SJCRH30 (cell line): ENCODE measurements at places on chromosomes 7 and 10. TPM values are rescaled to one million over a fixed set of nuclear protein-coding genes. Genes with fewer than 3 reads are reported as not detected.

The STEAP1B gene
- total RNA-seq: 0.23 TPM in 1 of 2 replicates, not detected in the other

The CALML3 gene
- not detected in 2 replicates for total RNA-seq

The PLPP4 gene
- total RNA-seq: 0.12 TPM in 1 of 2 replicates, not detected in the other

The ADCK2 gene
- total RNA-seq: 16.1 and 17.3 TPM in 2 replicates

The GBX1 gene
- total RNA-seq: 0.48 and 0.95 TPM in 2 replicates

The SFTPA1 gene
- total RNA-seq: not detected in 2 replicates

The POLR2J2 gene
- total RNA-seq: 1.0 and 1.6 TPM in 2 replicates

The MLXIPL gene
- total RNA-seq: 0.10 TPM in 1 of 2 replicates, not detected in the other

The CHST15 gene
- total RNA-seq: 2.2 and 2.8 TPM in 2 replicates

- no peaks in the 10 kb centered on the region for H3K4me1 ChIP-seq
- H3K36me3 ChIP-seq: no peaks in the 10 kb centered on the region
- DNase-seq: peak; percentile 17
- no peaks in the 10 kb centered on the region for H3K27me3 ChIP-seq
Measured at GRCh38 chr10:93039721-93040120, 20.9 kb upstream of the CYP26C1 start.

DNA sequence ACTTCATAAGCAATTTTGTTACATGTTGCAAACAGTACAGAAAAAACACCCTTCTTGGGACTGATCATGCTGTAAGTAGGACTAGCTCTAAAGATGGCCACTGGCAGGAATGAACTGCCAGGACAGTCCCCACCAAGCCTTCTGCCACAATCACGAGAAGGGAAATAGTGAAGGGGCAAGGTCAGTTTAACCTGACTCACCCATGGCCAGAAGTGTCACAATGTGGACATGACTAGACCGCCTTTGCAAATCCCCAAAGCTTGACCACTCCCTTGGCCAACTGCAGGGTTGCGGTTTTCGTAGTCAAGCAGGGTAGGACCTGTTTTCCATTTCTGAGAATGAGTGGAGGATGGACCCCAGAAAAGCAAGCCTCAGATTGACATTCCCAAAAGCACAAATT, 19.4 kb upstream of the FRAT2 start:
- H3K4me3 ChIP-seq: no peak overlapping the region
- DNase-seq: no peak
- H3K27me3 ChIP-seq: no peaks in the 10 kb centered on the region
- H3K27ac ChIP-seq: no peak overlapping the region
- peaks cover 33% of the 10 kb centered on the region for H3K36me3 ChIP-seq

GRCh38 chr10:4136121-4136520, 351.1 kb upstream of the KLF6 start:
- DNase-seq: no peak
- H3K27ac ChIP-seq: no peak overlapping the region
- H3K36me3 ChIP-seq: no peaks in the 10 kb centered on the region
- H3K4me3 ChIP-seq: no peak overlapping the region
- H3K4me1 ChIP-seq: no peaks in the 10 kb centered on the region; the same call in 1 of the 2 replicates

- no peak within 1 kb of the TSS for H3K4me3 ChIP-seq
- H3K36me3 ChIP-seq: no peaks in the 10 kb centered on the region
- H3K27ac ChIP-seq: no peak within 1 kb of the TSS
- no peaks in the 10 kb centered on the region for H3K27me3 ChIP-seq
Measured at GRCh38 chr7:90469554-90469953, at the start of gene PTTG1IP2. Gene PTTG1IP2 (plus strand): TSS chr7:90469639. CDS start chr7:90469787, 148 bp downstream.

- H3K4me3 ChIP-seq: peak overlapping the region; percentile 48
- no peaks in the 10 kb centered on the region for H3K36me3 ChIP-seq
- DNase-seq: peak; percentile 63
- H3K4me1 ChIP-seq: peaks cover 15% of the 10 kb centered on the region; the same call in 1 of the 2 replicates
- H3K27me3 ChIP-seq: no peaks in the 10 kb centered on the region
Measured at GRCh38 chr7:70582927-70583895, 548.7 kb upstream of the GALNT17 start.

- no peaks in the 10 kb centered on the region for H3K4me1 ChIP-seq
- no peak for DNase-seq
- H3K27me3 ChIP-seq: no peaks in the 10 kb centered on the region
- H3K4me3 ChIP-seq: no peak overlapping the region
Measured at GRCh38 chr10:61096056-61096455, 152.1 kb upstream of the RHOBTB1 start.

DNA sequence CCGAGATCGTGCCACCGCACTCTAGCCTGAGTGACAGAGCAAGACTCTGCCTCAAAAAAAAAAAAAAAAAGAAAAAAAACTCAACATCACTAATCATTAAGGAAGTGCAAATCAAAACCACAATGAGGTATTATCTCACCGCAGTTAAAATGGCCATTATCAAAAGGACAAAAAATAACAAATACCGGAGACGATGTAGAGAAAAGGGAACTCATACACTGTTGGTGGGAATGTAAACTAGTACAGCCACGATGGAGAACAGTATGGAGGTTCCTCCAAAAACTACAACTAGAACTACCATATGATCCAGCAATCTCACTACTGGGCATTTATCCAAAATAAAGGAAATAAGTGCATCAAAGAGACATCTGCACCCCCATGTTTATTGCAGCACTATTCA, 24.3 kb downstream of the GRK5 start:
- H3K27me3 ChIP-seq: no peaks in the 10 kb centered on the region
- H3K4me3 ChIP-seq: no peak overlapping the region
- no peak overlapping the region for H3K27ac ChIP-seq
- peaks cover 14% of the 10 kb centered on the region; the same call in 1 of the 2 replicates for H3K4me1 ChIP-seq
- H3K36me3 ChIP-seq: no peaks in the 10 kb centered on the region

GRCh38 chr10:61836888-61837754, 64.4 kb upstream of the ARID5B start:
- DNase-seq: no peak
- H3K4me3 ChIP-seq: peak overlapping the region; percentile 21

- H3K27ac ChIP-seq: no peak overlapping the region
- no peaks in the 10 kb centered on the region for H3K4me1 ChIP-seq
- H3K36me3 ChIP-seq: no peaks in the 10 kb centered on the region
Measured at GRCh38 chr7:96973986-96974385, 31.4 kb upstream of the DLX6 start.

GRCh38 chr7:87287738-87288341, 57.6 kb upstream of the CROT start:
- no peak overlapping the region for H3K4me3 ChIP-seq
- H3K27ac ChIP-seq: no peak overlapping the region
- H3K36me3 ChIP-seq: no peaks in the 10 kb centered on the region
- H3K27me3 ChIP-seq: no peaks in the 10 kb centered on the region

DNA sequence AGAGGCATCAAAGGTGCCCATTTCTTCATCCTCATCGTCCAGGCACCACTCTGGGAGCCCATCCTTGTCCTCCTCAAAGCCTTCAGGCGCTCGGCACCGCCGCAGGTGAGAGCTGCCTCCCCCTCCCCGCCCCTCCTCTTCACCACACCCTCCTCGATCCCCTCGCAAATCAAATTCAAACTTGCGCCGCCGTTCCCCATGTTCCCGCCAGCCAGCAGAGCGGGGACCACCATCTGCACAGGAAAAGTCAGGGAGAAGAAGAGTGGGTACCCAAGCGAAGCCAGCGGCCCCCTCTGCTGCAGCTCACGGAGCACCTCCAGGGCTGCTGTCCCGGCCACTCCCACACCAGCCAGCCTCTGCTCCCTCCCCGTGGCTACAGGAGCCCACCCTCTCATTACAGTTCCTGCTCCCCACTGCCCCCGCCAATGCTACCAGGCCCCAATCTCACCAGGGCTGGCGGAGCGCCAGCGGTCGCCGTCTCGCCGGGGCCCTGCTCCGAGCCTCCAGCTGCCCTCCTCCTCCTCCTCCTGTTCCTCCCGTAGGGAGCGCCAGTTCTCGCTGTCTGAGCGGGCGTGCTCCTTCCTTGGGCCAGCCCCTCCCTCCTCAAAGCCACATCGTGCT, 7.7 kb downstream of the GIGYF1 start:
- H3K4me1 ChIP-seq: no peaks in the 10 kb centered on the region
- peaks cover 63% of the 10 kb centered on the region for H3K36me3 ChIP-seq
- no peak overlapping the region for H3K4me3 ChIP-seq
- no peaks in the 10 kb centered on the region for H3K27me3 ChIP-seq
- DNase-seq: no peak

- H3K27ac ChIP-seq: no peak overlapping the region
- DNase-seq: no peak
- H3K4me3 ChIP-seq: no peak overlapping the region
- peaks cover 40% of the 10 kb centered on the region for H3K4me1 ChIP-seq
- H3K36me3 ChIP-seq: no peaks in the 10 kb centered on the region
Measured at GRCh38 chr7:30915751-30916150, 4.1 kb downstream of the AQP1 start.

GRCh38 chr7:2253021-2253420, 11.0 kb downstream of the NUDT1 start:
- H3K27me3 ChIP-seq: no peaks in the 10 kb centered on the region
- H3K36me3 ChIP-seq: peaks cover 9% of the 10 kb centered on the region
- no peaks in the 10 kb centered on the region for H3K4me1 ChIP-seq
- no peak overlapping the region for H3K27ac ChIP-seq
- no peak for DNase-seq

DNA sequence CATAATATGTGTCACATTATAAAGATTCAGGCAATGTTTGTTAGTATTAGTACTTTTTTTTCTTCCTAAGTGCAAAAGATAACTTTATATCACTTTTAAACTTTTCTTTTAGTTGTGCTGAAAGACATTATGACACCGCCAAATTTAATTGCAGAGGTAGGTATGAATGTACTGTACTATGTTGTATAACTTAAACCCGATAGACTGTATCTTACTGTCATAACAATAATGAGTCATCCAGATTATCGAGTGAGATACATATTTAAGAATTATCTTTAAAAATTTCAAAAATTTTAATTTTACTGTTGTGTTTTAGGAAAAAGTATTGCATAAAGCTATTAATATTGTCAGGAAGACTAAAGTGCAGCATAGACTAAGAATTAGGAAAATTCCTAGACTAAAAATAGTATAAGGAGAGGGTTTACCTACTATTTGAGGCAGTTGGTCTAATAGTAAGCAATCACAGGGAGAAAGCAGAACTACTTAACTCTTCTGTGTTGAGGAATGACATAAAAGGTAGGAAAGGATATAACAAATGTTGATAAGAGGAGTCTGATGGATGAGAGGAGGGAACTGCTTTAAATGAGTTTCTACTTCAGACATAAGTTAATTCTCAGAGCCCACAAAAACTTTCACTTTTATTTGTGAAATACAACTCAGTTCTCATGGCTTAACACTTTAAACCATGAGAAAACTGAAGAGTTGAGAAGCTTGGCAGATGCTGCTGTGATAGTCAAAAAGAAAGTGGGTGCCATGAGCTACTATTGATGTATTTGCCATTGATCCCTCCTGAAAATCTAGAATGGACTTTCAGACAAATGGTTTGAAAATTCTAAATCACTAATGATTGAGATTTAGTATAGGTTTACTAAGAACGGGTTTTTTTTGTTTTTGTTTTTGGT, 67.8 kb downstream of the PTEN start:
- no peak for DNase-seq
- H3K36me3 ChIP-seq: no peaks in the 10 kb centered on the region; the same call in 1 of the 2 replicates
- H3K27me3 ChIP-seq: no peaks in the 10 kb centered on the region
- H3K4me3 ChIP-seq: no peak overlapping the region
- no peaks in the 10 kb centered on the region for H3K4me1 ChIP-seq
- H3K27ac ChIP-seq: no peak overlapping the region

DNA sequence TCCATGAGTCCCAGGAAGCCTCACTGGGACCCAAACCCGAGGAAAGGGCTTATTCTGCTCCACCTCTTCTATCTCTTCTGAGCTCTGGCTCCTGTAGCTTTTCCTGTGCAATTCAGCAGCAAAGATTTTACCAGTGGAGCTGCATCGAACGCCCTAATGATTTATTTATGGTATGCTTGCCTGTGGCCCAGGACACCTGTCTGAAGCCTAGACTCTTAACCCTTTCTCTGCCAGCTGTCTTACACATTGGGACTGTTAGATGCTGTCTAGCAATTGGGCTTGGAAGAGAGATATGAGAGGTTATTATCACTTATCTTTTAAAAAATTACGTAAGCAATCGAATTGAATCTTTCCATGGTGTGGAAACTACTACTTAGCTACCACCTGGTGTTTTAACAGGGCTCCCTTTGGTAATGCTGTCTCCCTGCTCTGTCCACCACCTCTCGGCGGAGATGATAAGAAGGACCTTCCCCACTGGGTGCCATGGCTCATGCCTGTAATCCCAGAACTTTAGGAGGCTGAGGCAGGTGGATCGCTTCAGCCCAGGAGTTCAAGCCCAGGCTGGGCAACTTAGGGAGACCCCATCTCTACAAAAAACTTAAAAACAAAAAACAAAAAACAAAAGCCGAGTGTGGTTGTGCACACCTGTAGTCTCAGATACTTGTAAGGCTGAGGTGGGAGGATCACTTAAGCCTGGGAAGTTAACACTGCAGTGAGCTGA, 8.8 kb downstream of the ACSL5 start:
- H3K27me3 ChIP-seq: no peaks in the 10 kb centered on the region
- no peaks in the 10 kb centered on the region for H3K36me3 ChIP-seq
- H3K4me3 ChIP-seq: no peak overlapping the region
- peak; percentile 10 for DNase-seq

GRCh38 chr7:109101332-109101731, 531.7 kb downstream of the DNAJB9 start:
- H3K4me1 ChIP-seq: no peaks in the 10 kb centered on the region
- no peaks in the 10 kb centered on the region for H3K36me3 ChIP-seq
- DNase-seq: no peak
- no peak overlapping the region for H3K27ac ChIP-seq
- no peaks in the 10 kb centered on the region for H3K27me3 ChIP-seq
- H3K4me3 ChIP-seq: no peak overlapping the region
